Esophagus squamous epithelium (tissue), 5 donors: ENCODE measurements at places on chromosomes 12 and 14. TPM values are rescaled to one million over a fixed set of nuclear protein-coding genes. Genes with fewer than 3 reads are reported as not detected.

DNA sequence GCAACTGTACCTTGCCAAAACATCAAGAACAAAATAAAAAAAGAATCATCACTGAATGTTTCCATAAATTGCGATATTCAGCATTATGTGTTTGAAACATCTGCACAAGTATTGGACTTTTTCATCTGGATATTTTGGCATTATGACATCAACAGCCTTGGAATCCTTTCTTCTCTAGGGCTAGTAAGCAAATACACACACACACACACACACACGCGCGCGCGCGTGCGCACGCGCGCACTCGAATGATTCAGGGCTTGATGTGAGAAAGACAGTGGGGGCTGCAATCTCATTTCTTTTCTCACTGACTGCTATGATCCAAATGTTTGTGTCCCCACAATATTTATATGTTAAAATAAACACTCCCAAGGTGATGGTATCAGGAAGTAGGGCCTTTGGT lies 90.0 kb upstream of the SLC38A4 start:
- no peak for DNase-seq

The DTD2 gene
- total RNA-seq, result 33.2 TPM

GRCh38 chr12:75750716-75751306 lies 239.4 kb upstream of the KRR1 start:
- DNase-seq, result no peak

The GYS2 gene
- total RNA-seq, result 2.7 TPM

DNA sequence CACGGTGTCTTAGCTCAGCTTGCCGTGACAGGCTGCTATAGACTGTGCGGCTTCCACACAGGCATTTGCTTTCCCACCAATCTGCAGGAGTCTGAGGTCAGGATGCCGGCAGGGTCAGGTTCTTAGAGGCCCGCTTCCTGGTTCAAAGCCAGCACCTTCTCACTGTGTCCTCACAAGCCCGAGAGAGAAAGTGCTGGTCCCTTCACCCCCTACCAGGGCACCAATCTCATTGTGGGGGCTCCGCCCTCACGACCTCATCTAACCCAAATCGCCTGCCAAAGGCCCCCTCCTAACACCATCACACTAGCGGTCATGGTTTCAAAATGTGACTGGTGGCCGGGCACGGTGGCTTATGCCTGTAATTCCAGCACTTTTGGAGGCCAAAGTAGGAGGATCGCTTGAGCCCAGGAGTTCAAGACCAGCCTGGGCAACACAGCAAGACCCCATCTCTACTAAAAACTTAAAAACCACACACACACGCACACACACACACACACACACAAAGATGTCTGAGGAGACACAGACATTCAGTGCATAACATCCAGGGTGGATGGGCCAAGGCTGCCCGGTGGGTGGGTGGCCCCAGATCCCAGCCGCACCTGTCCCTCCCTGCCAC lies 26.8 kb downstream of the MMP17 start:
- no peak for DNase-seq

- no peak for DNase-seq
Observed at GRCh38 chr12:65318186-65318685, 39.8 kb downstream of the MSRB3 start.

The PROX2 gene
- total RNA-seq, result not detected

The WNT1 gene
- not detected for total RNA-seq

DNA sequence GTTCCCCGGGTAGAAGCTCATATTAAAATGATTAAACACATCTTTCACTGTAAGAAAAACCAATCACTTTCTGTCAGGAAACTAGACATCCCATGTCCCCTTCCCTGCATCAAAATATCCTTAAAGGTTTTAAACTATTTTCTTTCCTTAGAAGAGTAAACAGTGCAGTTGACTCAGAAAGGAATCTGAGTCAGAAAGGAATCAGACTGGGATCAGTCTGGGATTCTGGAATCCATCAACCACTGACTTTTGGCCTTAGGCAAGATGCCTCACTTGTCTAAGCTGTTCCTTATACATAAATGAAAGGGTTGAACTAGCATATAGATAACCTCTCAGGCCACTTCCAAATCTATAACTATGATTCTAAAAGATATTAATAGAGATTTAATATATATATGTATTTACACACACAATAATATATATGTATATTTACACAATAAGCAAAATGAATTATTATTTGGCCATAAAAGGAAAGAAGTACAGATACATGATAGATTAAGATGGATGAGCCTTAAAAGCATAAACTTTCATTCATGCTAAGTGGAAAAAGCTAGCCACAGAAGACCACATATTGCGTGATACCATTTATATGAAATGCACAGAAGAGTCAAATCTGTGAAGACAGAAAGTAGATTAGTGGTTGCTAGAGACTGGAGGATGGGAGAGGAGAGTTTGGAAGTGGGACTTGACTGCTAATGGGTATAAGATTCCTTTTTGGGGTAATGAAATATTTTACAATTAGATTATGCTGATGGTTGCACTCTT lies 114.4 kb downstream of the SLC38A1 start:
- DNase-seq, result no peak

- no peak for DNase-seq
Observed at GRCh38 chr14:50040895-50041465, 75.4 kb downstream of the VCPKMT start.

DNA sequence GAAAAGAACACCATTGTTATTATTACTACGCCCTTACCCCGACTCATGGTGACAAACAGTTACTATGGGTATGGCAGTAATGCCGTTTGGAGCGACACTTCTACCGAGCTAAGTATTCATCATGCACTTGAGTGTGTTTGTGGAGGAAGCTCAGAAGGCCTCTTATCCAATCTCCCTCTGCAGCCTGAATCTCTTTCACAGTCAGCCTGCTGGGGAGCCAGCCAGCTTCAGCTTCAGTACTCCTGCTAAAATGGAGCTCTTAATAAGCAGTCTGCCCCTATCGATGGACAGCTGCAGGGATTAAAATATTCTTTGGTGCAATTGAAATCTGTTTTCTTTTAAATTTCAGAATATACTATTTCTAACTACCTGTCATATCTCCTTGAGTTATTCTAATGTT lies 24.7 kb upstream of the ATP5MC2 start:
- no peak for DNase-seq

DNA sequence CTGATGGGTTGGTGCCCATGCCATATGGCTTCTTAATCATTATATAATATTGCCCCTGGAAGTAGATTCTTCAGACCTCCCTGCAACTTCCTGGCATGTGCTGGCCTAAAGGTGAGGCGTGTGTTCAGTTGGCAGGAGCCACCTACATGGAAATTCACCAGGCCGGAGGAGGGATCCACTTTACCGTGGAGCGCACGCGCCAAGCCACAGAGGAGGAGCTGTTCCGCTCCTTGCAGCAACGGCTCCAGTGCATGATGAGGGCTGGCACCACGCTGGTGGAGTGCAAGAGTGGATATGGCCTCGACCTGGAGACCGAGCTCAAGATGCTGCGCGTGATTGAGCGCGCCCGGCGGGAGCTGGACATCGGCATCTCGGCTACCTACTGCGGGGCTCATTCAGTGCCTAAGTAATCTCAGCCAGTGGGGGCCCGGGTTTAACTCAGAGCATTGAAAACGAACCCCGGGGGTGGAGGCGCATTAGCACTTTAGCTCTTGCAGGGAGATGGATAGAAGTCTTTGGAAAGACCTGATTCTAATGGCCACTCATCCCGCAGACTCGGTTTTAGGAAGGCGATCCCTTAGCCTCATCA lies 13.5 kb downstream of the AMDHD1 start:
- DNase-seq, result no peak

DNA sequence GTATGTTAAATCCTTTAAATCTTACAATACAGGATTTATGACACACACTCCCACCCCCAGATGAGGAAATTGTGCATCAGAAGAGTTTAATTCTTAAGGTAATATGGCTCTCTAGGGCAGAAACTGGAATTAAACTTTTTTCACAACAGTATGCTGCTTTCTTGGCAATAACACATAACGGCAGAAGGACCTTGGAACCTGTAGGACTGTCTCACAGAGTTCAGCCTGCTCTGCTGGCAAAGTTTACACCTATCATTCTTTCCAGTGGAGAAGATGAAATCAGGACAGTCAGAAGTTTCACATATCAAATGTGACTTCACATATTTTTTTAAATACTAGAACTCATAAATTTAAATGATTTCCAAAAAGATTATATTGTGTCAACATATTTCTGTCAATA lies 30.6 kb upstream of the MYF6 start:
- DNase-seq, result no peak

- DNase-seq, result no peak
Observed at GRCh38 chr12:41769810-41770209, 374.9 kb downstream of the GXYLT1 start.

GRCh38 chr12:128813883-128814282 lies 9.9 kb downstream of the SLC15A4 start:
- DNase-seq, result no peak

The RD3L gene
- total RNA-seq, result not detected

DNA sequence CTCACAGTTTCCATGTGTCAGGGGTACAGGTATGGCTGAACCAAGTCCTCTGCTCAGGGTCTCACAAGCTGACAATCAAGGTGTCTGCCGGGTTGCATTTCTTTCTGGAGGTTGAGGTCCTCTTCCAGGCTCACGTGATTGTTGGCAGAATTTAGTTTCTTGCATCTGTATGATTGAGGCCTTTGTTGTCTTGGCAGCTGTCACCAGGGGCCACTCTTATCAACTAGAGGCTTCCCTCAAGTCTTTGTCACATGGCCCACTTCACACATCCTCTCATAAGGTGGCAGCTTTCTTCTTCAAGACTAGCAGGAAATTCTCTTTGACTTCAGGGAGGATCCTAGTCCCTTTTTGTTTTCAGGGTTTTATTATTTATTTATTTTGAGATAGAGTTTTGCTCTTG lies 46.0 kb upstream of the FOS start:
- no peak for DNase-seq

The DAO gene
- total RNA-seq, result not detected

The LIN52 gene
- 7.8 TPM for total RNA-seq

GRCh38 chr12:86015026-86015425 lies 140.9 kb downstream of the NTS start:
- no peak for DNase-seq

The TNS2 gene
- total RNA-seq, result 10.8 TPM

The ST8SIA1 gene
- 1.3 TPM for total RNA-seq

GRCh38 chr14:88488081-88488480 lies 66.7 kb downstream of the PTPN21 start:
- DNase-seq, result no peak

The SYNJ2BP gene
- total RNA-seq, result 8.7 TPM

GRCh38 chr12:96396914-96397313 lies 3.3 kb downstream of the CDK17 start:
- no peak for DNase-seq

- DNase-seq, result no peak
Observed at GRCh38 chr14:106308839-106309389, 782.5 kb downstream of the TMEM121 start.

The ZNF664 gene
- 47.5 TPM for total RNA-seq

GRCh38 chr12:26121323-26122060 lies 3.3 kb downstream of the BHLHE41 start:
- no peak for DNase-seq

- DNase-seq, result no peak
Observed at GRCh38 chr12:104560881-104561280, 104.1 kb downstream of the CHST11 start.

- DNase-seq, result no peak
Observed at GRCh38 chr12:44873898-44874297, 2.2 kb downstream of the NELL2 start.

DNA sequence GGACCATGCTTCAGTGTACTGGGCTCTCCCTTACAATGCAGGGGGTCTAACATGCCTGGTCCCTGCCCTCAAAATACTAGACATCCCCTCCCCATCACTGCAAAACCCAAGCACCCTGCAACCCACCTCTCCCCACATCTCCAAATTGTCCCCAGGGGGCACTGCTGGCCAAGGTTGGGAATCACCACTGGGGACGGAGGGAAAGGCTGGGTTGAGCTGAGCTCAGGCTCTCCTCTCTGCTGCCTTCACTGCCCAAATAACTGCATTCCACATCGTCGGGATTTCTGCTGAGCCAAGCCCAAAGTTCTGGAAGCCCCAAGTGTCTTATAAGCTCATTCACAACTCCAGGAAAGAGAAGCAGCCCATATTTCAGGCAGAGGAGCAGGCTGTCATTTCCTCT lies 69.6 kb downstream of the NT5DC3 start:
- no peak for DNase-seq

GRCh38 chr14:97290065-97290464 lies 492.9 kb downstream of the VRK1 start:
- no peak for DNase-seq

GRCh38 chr14:97687944-97688630 lies 890.9 kb downstream of the VRK1 start:
- DNase-seq, result no peak

The IAPP gene
- total RNA-seq, result not detected

The SLC6A13 gene
- not detected for total RNA-seq

DNA sequence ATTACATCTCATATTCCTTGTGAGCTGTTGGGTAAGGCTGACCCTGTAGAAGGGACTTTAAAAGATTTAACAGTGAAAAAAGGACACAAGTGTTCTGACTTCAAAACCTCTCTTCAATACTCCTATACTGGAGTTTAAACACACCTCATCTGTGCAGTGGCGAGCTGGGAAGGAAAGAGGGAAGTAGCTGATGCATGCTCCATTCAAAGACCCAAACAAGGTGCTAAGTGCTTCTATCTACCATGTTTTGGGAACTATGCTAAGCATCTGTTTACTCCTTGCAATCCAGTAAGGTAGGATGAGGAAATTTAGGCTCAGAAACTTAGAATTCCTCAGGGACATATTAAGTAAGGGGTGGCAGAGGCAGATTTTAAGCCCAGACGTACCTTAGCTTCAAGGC lies 16.4 kb upstream of the DNM1L start:
- DNase-seq, result no peak

DNA sequence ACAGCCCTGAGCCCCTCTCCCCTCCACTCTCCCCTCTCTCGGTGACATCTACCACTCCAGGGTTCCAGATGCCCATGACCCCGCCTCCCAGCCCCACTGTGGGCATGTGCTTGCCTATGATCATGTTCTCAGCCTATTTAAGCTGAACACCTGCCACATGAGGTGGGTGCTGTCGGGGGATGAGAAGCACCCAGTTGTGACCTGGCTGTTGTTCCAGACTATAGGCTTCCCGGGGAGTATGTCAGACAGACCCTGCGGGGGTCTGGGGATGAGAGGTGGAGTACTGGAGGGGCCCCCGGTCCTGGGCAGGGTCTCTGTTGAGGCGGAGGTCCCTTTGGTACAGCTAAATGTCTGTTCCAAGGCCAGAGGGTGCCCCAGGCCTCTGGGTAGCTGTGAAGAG lies 6.0 kb downstream of the VSX2 start:
- no peak for DNase-seq

The RAN gene
- total RNA-seq, result 375 TPM

- no peak for DNase-seq
Observed at GRCh38 chr14:34872822-34873588, 2.2 kb downstream of the BAZ1A start.

DNA sequence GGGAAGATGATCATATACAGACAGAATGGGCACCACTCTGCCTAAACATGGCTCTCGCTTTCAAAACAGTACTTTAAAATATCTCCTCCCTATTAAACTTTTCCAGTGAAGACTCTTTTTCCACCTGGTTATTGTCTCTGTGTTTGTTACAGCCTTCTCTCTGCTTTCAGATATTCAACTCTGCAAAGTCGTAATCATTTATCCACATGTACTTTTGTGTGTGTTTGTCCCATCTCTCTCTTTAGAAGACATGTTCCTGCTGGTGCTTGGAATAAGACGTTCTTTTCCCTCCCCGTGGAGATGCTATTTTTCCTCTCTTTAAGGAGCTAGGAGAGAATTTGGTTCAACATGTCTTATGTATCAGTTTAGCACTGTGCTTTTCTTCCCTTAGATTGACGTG lies 45.1 kb downstream of the ETV6 start:
- DNase-seq, result no peak

The RPS6KA5 gene
- total RNA-seq, result 8.7 TPM

The AKAP6 gene
- 1.1 TPM for total RNA-seq
